ENCODE measurements at places on chromosomes 7 and 10. TPM values are rescaled to one million over a fixed set of nuclear protein-coding genes. Genes with fewer than 3 reads are reported as not detected.

CYTH3 gene
- polyA plus RNA-seq: 43.3 TPM

ATRNL1 gene
- 0.45 TPM for polyA plus RNA-seq

ITIH2 gene
- 0.12 TPM for polyA plus RNA-seq

TFR2 gene
- 1.3 TPM for polyA plus RNA-seq

- no peak for DNase-seq
Measured at GRCh38 chr7:2807460-2807844, 36.7 kb downstream of the GNA12 start.

DNA sequence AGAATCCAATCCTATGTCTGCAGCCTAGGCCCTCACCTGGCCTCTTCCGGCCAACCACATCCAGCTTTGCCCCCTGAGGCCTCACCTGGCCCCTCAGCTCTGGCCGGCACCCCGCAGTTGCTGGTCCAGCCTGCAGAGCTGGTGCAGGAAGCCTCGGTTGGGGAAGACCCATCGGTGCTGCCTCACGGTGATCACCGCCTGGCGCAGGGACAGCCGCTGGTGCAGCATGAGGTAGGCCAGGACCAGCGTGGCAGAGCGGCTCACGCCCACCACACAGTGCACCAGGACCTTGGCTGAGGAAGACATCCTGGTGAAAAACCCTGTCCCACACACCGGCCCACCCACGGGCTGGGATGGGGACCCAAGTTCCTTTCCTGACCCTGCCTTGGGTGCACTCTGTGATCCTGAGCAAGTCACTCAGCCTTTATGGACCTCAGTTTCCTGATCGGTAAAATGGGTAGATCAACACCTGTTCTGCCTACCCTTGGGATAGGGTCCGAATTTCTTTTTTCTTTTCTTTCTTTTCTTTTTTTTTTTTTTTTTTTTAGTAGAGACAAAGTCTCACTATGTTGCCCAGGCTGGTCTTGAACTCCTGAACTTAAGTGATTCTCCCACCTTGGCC is 5.8 kb upstream of the SAMD8 start:
- DNase-seq: no peak

GRCh38 chr7:73642834-73643233 is 18.5 kb upstream of the MLXIPL start:
- DNase-seq: no peak

- DNase-seq: no peak
Measured at GRCh38 chr7:134571101-134571500, 22.2 kb downstream of the AKR1B15 start.

DNA sequence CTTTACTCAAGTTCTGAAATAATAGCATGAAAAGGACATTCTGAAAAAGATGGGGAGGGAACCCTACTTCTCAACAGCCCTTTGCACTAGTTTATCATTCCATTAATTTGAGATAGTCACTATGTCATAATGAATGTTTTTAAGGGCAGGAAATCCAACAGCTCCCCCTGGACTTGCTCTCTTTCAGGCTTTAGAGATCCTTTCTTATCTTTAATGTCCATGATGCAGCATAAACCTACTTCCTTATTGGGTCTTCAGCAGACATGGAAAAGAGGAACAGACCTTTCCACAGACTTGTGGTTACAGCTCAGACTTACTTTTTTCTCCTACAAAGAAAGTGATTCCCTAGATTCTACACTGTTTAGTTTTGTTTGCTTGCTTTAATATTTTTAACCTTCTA is 87.3 kb downstream of the IDE start:
- no peak for DNase-seq

DNA sequence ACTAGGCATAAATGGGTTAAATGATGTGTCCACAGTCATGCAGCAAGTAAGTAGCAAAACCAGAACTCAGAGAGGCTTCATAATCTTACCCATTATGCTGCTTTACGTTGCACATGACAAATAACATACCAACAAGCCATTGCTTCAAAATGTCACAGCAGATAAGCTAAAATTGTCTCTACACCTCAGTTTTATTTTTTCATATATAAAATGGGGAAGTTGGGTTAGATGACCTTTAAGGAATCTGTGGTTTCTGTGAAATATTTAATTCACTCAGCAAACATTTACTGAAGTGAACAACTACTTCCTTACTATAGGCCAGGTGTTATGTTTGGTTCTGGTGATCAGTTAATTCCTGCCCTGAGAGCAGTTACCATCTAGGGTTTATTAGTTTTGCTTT is 2.2 kb upstream of the ASCC1 start:
- no peak for DNase-seq

GRCh38 chr7:520503-521161 is 986 bp upstream of the PDGFA start:
- DNase-seq: no peak
